Hematopoietic multipotent progenitor cell (in vitro differentiated cells): ENCODE measurements at places on chromosomes 16 and 17.
A peak's percentile ranks its signal among the peaks of the same experiment; 100 is the strongest.

DNA sequence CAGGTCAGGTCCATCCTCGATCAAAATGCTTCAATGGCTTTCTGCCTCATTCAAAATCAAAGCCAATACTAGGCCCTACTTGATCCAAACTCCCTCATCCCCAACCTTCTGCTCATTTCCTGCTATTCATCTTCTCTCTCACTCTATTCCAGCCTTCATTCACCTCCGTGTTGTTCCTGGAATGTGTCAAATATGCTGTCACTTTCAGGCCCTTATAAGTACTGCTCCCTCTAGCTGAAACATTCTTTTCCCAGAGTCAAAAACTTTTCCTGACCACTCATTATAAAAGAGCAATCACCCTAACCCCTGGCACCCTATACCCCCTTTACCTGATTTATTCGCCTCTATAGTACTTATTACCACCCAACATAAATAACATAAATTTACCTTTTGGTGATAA lies 303.7 kb upstream of the PMFBP1 start:
- DNase-seq = no peak

DNA sequence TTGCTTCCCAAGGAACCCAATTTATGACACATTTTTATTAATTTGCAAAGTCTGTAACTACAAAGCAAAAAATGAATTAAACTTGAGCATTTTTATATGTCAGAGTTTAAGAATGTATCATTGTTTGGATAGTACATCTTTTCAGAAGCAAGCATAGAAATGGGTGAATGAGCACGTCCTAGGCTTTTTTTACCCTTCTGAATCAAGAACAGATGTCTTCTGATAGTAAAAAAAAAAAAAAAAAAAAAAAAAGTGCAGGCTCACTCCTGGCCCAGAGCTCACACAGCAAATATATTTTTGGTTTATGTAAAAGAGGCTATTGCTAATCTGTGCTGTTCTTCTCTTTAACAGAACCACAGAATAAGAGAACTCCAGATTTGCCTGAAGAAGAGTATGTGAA lies 6.3 kb downstream of the TERF2IP start:
- DNase-seq = no peak

DNA sequence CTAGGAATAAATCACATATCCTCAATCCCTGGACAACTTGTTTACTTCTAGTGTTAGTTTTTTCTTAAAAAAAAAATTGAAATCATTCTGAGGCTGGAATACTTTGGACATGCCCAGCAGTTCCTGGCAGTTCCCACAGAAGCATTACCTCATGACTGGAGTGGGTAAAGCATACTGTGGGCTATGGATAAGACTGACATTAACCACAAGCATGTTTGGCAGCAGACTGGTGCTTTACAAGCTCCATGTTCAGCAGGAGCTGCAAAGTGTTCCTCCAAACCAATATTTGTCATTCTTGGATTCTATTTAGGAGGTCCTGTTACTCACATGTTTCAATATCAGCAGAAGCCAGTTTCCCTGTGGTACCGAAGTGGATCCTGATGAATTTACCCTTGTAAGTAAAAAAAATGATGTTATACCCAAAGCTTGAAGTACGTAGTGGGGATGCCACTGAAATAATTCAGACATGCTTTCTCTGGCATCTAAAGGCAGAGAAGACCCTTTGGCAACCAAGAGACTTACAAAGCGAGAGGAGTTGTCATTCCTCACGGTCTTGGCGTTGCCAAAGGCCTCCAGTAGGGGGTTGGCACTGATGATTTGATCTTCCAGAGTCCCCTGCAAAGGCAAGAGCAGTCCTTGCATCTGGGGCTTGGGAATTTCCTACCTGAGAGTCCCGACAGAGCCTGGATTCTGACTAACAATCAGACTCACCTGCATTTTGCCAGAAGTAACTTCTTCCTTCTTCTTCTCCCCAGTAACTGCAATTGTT lies 4.9 kb downstream of the MYH1 start:
- DNase-seq = no peak

DNA sequence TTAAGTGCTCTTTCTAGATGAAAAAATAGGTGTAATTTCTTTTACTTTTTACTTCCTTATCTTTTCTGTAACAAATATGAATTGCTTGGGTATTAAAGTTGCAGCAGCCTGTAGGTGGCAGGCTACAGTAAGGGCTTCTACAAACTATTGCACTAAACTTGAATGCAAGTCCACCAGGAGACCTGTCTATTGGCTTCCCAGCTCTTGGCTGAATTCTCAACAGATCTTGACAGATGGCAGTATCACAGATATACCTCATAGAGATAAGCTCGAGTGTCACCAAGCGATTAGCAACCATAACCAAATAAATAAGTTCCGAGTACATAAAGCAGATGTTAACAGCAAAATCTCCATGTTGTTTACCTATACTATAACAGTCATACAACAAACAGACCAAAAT lies 5.9 kb downstream of the BBS2 start:
- peak; percentile 68 for DNase-seq

DNA sequence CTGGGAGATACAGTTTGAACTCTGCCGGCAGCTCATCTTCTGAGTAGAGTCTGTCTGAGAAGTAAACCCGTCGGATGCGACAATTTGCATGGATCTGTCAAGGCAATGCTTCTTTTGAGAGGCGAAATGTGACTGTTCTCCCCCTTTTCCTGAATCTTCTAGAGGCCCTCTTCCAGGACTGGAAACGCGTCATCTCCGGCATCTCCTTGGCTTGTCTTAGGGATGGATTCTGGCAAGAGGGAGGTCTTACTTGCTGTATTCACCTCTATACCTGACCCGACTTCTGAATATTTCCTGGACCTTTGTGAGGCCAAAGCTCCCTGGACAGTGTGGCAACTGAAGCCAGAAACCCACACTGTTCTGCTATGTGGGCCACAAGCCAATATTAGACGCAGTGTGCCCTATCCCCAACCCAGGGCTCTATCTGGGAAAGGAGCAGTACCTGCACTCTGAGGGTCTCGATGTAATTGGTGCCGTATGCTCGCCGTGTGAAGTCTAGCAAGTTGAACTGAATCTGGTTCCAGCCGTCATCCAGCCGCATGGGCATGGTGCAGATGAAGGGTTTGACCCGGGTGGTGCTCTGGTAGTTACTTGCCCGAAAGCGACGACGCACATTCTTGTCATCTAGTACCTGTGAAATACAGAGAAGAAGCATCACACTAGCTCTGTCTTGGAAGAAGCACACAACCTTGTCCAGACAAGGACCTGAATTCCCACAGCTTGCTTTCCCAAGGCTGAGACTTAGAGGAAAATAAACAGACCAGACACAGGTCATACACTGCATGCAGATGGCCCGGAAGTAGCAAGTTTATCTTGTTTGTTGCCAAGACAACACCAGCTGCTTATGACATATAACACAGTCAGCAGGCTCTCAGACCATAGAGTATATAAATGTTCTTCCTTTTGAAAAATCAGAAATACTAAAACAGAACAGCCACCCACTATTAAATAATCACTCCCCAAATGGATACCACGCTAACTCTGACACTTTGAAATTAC lies 14.1 kb downstream of the CFAP20 start:
- no peak for DNase-seq

GRCh38 chr16:85950136-85950918 lies 51.4 kb downstream of the IRF8 start:
- DNase-seq = no peak

- peak; percentile 89 for DNase-seq
Measured at GRCh38 chr16:21952040-21952792, 945 bp upstream of the UQCRC2 start.
